ENCODE measurements at places on chromosomes 3 and 15. TPM values are rescaled to one million over a fixed set of nuclear protein-coding genes. Genes with fewer than 3 reads are reported as not detected.

GATA2 gene
- 0.28 TPM for total RNA-seq

ARHGAP11A gene
- 103 TPM for total RNA-seq

GOLGA6L4 gene
- 1.8 TPM for total RNA-seq

GRCh38 chr15:92629975-92630626, 25.5 kb downstream of the FAM174B start:
- no peak overlapping the region for H3K4me3 ChIP-seq
- no peak for DNase-seq
- peaks cover 6% of the 10 kb centered on the region for H3K4me1 ChIP-seq
- H3K27ac ChIP-seq = no peak overlapping the region
- H3K36me3 ChIP-seq = no peaks in the 10 kb centered on the region
- H3K27me3 ChIP-seq = peaks cover 6% of the 10 kb centered on the region

- no peaks in the 10 kb centered on the region for H3K36me3 ChIP-seq
- peaks cover 28% of the 10 kb centered on the region for H3K27me3 ChIP-seq
- DNase-seq = no peak
- H3K4me3 ChIP-seq = peak overlapping the region; percentile 40
- no peak overlapping the region for H3K27ac ChIP-seq
- H3K4me1 ChIP-seq = no peaks in the 10 kb centered on the region
Observed at GRCh38 chr15:31080591-31081014, 20.9 kb downstream of the TRPM1 start.

PLEKHO2 gene
- total RNA-seq = 17.0 TPM

DNA sequence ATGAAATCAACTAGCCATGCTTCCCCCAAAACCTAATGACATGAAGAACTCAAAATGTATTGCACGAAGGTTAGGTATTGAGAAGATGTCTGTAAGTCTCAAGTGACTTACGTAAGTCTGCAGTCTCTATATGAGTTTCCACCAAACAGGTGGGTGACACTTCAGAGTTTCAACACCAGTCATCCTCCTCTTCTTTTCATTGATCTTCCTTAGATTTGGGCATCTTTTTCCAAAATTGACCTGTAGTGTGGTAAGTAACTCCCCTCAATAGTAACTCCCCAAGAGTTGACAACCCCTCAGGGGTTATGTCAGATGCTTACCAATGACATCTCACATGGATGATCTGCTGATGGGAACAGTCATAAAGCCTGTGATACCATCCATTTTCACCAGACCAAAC, 46.1 kb downstream of the GPR176 start:
- DNase-seq = no peak
- H3K36me3 ChIP-seq = no peaks in the 10 kb centered on the region
- peaks cover 12% of the 10 kb centered on the region for H3K4me1 ChIP-seq
- H3K27me3 ChIP-seq = peaks cover 10% of the 10 kb centered on the region

IL20RB gene
- total RNA-seq = 1.3 TPM

DNA sequence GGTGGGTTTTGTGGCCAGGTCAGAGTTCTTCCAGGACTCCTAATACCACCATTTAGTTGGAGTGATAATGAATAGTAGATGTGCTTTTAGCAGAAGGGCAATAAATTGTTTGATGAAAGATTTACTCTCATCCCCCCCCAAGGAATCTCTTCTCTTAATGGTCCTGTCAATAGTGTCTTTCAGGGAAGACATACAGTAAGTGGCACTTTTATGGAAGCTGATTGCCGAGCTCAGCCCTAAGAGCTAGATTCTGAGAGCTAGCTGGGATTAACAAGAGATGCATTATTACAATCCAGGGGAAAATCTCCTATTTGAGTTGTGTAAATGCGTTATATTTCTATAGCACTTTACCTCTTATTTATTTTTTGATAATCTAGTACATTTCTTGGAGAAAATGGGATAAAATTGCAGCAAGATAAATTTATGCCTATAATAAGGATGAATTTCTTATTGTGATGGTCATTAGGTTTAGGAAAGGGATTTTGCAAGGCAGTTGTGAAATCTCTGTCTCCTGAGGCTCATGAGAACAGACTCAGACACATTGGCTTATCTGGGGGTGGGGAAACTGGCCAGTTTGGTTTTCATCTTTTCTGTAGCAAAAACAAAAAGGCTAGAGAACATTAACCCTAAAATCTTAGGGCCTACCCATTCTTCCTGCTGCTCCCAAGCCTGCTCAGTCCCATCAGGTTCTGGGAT, 41.6 kb upstream of the CLSTN2 start:
- H3K4me3 ChIP-seq = no peak overlapping the region
- no peak overlapping the region for H3K27ac ChIP-seq
- no peaks in the 10 kb centered on the region for H3K36me3 ChIP-seq
- H3K4me1 ChIP-seq = no peaks in the 10 kb centered on the region
- no peaks in the 10 kb centered on the region for H3K27me3 ChIP-seq

DNA sequence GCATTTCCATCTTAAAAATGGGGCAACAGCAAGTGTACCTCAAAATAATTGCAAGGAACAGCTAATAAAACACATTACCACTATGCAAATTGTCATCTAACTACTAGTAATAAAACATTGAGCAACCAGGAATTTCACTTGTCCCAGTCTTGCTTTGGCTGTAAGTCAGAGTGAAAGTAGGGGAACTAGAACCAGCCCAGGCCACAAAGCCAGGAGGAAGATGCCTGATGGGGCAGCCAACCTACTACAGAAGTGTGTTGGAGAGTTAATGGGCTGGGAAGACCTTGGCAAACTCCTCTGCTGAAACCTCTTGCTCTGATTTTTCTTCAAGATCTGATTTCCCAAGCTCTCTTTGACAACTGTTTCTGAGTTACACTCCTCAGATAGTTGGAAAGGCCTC, 40.2 kb upstream of the LPP start:
- peaks cover 8% of the 10 kb centered on the region for H3K27me3 ChIP-seq
- H3K4me3 ChIP-seq = no peak overlapping the region
- peaks cover 5% of the 10 kb centered on the region for H3K4me1 ChIP-seq
- no peak for DNase-seq
- H3K27ac ChIP-seq = no peak overlapping the region

DNA sequence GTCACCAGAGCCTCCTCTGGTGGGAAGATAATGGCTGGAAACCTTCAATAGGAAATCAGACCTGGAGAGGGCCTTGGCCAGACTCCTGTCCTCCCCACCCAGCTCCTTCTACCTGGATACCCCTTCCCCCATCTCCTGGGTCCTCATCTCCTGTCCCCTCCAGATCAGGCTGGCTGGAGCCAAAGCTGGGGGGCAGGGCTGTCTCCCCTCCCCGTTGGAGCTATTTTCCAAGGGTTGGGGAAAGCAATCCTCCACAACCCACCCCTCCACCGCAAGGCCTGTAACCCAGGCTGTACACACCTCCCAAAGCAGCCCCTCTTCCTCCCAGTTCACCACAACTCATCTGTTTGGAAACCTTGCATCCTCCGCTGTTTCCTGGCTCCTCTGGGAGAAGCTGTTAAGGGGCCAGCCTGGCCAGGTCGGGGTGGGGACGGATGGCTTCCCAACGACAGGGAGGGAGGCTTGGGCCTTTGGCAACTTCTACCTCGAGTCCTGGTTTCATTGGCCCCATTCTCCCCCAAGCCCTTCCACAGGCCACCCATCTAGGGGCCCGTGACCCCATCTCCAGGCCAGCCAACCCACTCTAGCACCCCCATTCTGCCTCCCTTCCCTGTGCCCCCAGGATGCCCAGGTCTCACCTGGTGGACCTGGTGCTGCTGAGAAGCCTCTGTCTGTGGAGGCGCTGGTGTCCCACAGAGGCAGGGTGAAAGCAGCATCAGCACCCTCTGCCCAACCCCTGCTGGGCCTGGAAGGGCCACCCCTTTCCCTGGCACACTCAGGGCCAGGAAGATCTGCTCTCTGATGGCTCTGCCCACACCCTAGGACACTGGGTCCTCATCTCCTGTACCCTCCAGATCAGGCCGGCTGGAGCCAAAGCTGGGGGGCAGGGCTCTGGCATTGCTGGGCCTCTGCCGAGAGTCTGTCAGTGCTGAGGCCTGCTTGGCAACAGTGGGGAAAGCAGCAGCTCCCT, 22.1 kb upstream of the GOLGA6C start:
- H3K4me1 ChIP-seq = no peaks in the 10 kb centered on the region
- H3K4me3 ChIP-seq = no peak overlapping the region
- no peaks in the 10 kb centered on the region for H3K36me3 ChIP-seq
- H3K27me3 ChIP-seq = peaks cover 11% of the 10 kb centered on the region
- H3K27ac ChIP-seq = no peak overlapping the region

- no peaks in the 10 kb centered on the region for H3K27me3 ChIP-seq
- H3K27ac ChIP-seq = peak overlapping the region; percentile 54
- no peak for DNase-seq
- H3K36me3 ChIP-seq = peaks cover 55% of the 10 kb centered on the region
- peaks cover 65% of the 10 kb centered on the region for H3K4me1 ChIP-seq
Observed at GRCh38 chr3:31559872-31560534, 27.3 kb downstream of the STT3B start.

- DNase-seq = no peak
- H3K4me3 ChIP-seq = no peak overlapping the region
- no peak overlapping the region for H3K27ac ChIP-seq
- H3K27me3 ChIP-seq = peaks cover 13% of the 10 kb centered on the region
Observed at GRCh38 chr3:129645286-129645685, 38.8 kb upstream of the PLXND1 start.

COX17 gene
- total RNA-seq = 61.2 TPM

- H3K27me3 ChIP-seq = no peaks in the 10 kb centered on the region
- H3K4me3 ChIP-seq = no peak overlapping the region
- H3K4me1 ChIP-seq = no peaks in the 10 kb centered on the region
- H3K27ac ChIP-seq = no peak overlapping the region
- H3K36me3 ChIP-seq = no peaks in the 10 kb centered on the region
- DNase-seq = no peak
Observed at GRCh38 chr3:86965166-86965565, 25.8 kb downstream of the VGLL3 start.

DNA sequence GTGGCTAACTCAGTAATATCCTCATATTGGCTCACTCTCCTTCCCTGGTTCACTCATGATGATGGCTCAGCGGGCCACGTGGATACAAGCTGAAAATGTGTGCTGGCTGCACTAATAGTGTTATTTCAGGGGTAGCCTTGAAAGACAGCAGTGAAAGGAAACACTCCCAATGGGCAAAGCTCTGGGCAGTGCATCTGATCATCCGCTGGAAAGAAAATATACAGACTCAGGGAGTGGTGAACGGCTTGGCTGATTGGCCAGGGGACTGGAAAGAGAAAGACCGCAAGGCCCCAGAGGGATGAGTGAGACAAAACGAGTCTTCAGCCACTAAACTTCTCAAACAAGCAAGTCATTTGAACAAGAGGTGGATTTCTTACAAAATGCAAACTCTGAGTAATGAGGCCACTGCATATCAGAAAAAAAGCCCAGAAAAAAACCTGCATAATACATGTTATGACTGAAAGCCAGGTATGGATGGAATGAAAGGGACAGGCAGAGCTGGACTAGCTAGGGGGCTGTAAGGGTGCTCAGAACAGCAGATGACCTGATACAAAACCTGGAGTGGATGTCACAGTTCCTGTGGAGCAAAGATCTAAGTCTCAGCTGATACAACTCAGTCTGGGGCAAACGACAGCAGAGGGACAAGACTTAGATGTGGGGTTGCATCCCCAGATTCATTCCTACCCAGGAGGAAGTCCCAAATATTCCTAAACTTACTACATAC, 33.3 kb downstream of the CMTM6 start:
- DNase-seq = no peak
- peaks cover 33% of the 10 kb centered on the region for H3K4me1 ChIP-seq
- no peak overlapping the region for H3K4me3 ChIP-seq
- no peaks in the 10 kb centered on the region for H3K27me3 ChIP-seq
- H3K27ac ChIP-seq = peak overlapping the region; percentile 38

DNA sequence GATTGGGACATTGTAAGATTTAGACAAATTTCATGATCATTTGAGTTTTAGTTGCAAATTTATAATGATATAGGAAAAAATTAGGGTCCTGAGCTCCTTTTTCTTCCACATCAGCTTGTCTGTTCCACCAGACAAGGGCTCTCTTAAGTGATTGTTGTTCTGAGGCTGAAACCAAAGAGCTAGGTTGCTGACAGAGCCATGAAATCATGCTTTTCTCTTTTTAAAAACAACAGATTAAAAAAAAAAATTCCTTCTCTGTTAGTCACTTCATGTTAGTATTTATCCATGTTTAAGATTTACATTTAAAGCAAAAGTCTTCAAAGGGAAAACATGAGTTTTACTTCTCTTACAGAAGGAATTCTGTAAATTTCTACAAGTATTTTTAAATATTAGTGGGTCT, 56.8 kb downstream of the ATP2C1 start:
- H3K4me1 ChIP-seq = peaks cover 11% of the 10 kb centered on the region
- no peak overlapping the region for H3K27ac ChIP-seq
- DNase-seq = no peak
- H3K4me3 ChIP-seq = no peak overlapping the region
- H3K27me3 ChIP-seq = no peaks in the 10 kb centered on the region

DNA sequence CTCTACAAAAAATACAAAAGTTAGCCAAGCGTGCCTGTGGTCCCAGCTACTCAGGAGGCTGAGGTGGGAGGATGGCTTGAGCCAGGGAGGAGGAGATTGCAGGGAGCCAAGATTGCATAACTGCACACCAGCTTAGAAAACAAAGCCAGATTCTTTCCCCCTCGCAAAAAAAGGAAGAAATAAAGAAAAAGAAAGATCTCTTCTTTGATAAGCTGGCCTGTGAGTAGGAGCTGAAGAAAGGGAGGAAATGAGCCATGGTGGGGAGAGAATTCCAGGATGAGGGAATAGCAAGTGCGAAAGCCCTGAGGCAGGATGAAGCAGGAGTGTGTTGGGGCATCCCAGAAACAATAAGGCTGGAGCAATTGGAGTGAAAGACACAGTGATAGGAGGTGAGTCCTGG, 24.5 kb upstream of the TOP2B start:
- no peak overlapping the region for H3K4me3 ChIP-seq
- H3K27ac ChIP-seq = no peak overlapping the region
- peaks cover 31% of the 10 kb centered on the region for H3K27me3 ChIP-seq

GRCh38 chr3:55626279-55626665, 139.2 kb upstream of the WNT5A start:
- DNase-seq = no peak
- H3K36me3 ChIP-seq = no peaks in the 10 kb centered on the region
- no peaks in the 10 kb centered on the region for H3K27me3 ChIP-seq
- no peak overlapping the region for H3K4me3 ChIP-seq
- H3K4me1 ChIP-seq = no peaks in the 10 kb centered on the region
- H3K27ac ChIP-seq = no peak overlapping the region

GRCh38 chr3:30691249-30691880, 85.0 kb downstream of the TGFBR2 start:
- H3K36me3 ChIP-seq = peaks cover 86% of the 10 kb centered on the region
- DNase-seq = no peak
- H3K27me3 ChIP-seq = no peaks in the 10 kb centered on the region
- H3K4me3 ChIP-seq = no peak overlapping the region
- H3K4me1 ChIP-seq = peaks cover 45% of the 10 kb centered on the region

GRCh38 chr3:55333923-55334322, 153.2 kb downstream of the WNT5A start:
- no peak for DNase-seq
- H3K4me3 ChIP-seq = no peak overlapping the region
- no peaks in the 10 kb centered on the region for H3K36me3 ChIP-seq

- H3K4me3 ChIP-seq = no peak overlapping the region
- DNase-seq = no peak
- H3K27ac ChIP-seq = no peak overlapping the region
- no peaks in the 10 kb centered on the region for H3K4me1 ChIP-seq
Observed at GRCh38 chr15:86595741-86596140, 516.1 kb downstream of the AGBL1 start.

- peaks cover 1% of the 10 kb centered on the region for H3K27me3 ChIP-seq
- no peak overlapping the region for H3K4me3 ChIP-seq
- DNase-seq = no peak
- H3K4me1 ChIP-seq = no peaks in the 10 kb centered on the region
- H3K36me3 ChIP-seq = no peaks in the 10 kb centered on the region
Observed at GRCh38 chr15:29880886-29881285, 58.6 kb upstream of the TJP1 start.

CATSPER2 gene
- total RNA-seq = 9.8 TPM
